ENCODE measurements at places on chromosomes 3 and 15. TPM values are rescaled to one million over a fixed set of nuclear protein-coding genes. Genes with fewer than 3 reads are reported as not detected.
A peak's percentile ranks its signal among the peaks of the same experiment; 100 is the strongest.

Gene GABRR3
- total RNA-seq = not detected

Gene IP6K1
- total RNA-seq = 66.9 TPM

Gene BSN
- total RNA-seq = 0.64 TPM

Gene PML
- 63.1 TPM for total RNA-seq

GRCh38 chr15:67946701-67947100, 106.9 kb upstream of the RNU6-1 start:
- H3K4me3 ChIP-seq = no peak overlapping the region
- H3K4me1 ChIP-seq = peaks cover 40% of the 10 kb centered on the region
- no peaks in the 10 kb centered on the region for H3K27me3 ChIP-seq

GRCh38 chr3:4672725-4673275, 179.7 kb downstream of the ITPR1 start:
- H3K4me3 ChIP-seq = no peak overlapping the region
- H3K27me3 ChIP-seq = no peaks in the 10 kb centered on the region
- peaks cover 17% of the 10 kb centered on the region for H3K36me3 ChIP-seq
- no peaks in the 10 kb centered on the region for H3K4me1 ChIP-seq

GRCh38 chr3:42031808-42032480, 59.2 kb upstream of the TRAK1 start:
- no peak overlapping the region for H3K4me3 ChIP-seq
- H3K4me1 ChIP-seq = peaks cover 51% of the 10 kb centered on the region
- peaks cover 5% of the 10 kb centered on the region for H3K36me3 ChIP-seq
- DNase-seq = no peak
- H3K27me3 ChIP-seq = no peaks in the 10 kb centered on the region

DNA sequence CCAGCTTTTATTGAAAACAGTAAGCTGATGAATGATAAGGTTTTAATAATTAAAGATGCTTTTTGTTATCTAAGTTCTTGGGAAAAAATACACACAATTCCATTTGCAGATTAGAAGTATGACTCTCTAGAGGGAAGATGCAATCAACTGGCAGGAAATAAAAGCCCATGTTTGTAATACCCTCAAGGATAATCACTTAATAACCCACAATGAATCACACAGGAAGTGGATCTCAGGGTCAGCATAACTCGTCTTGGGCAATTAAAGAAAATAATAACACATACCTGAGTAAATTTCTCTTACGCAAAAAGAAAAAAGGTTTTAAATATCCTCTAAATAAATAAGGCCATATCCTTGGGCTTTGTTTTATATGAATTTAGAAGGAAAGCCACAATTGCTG, 9.4 kb upstream of the EID1 start:
- H3K4me3 ChIP-seq = no peak overlapping the region
- DNase-seq = no peak
- H3K36me3 ChIP-seq = no peaks in the 10 kb centered on the region
- no peak overlapping the region for H3K27ac ChIP-seq
- peaks cover 35% of the 10 kb centered on the region for H3K4me1 ChIP-seq

- no peak overlapping the region for H3K4me3 ChIP-seq
- no peak for DNase-seq
- H3K27me3 ChIP-seq = no peaks in the 10 kb centered on the region
Observed at GRCh38 chr15:76533060-76533820, 196.7 kb downstream of the ISL2 start.

DNA sequence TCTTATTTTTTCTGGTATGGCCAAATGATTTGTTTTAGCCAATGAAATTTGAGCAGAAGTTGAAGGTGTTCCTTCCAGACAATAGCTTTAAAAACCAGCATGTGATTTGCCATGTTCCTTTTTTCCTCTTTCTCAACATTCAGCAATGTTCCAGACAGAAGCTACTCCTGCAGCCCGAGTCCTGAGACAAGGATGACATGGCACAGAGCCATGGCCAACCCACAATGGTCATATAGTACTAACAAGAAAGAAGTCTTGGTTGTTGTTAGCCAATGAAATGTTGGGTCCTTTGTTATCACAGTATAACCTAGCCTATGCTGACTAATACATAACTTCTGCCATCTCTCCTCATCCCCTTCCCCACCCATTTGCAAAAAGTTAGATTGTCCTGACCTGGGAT, 211.1 kb upstream of the STT3B start:
- DNase-seq = no peak
- H3K36me3 ChIP-seq = no peaks in the 10 kb centered on the region
- H3K4me3 ChIP-seq = no peak overlapping the region
- no peak overlapping the region for H3K27ac ChIP-seq
- H3K27me3 ChIP-seq = peaks cover 27% of the 10 kb centered on the region
- no peaks in the 10 kb centered on the region for H3K4me1 ChIP-seq

DNA sequence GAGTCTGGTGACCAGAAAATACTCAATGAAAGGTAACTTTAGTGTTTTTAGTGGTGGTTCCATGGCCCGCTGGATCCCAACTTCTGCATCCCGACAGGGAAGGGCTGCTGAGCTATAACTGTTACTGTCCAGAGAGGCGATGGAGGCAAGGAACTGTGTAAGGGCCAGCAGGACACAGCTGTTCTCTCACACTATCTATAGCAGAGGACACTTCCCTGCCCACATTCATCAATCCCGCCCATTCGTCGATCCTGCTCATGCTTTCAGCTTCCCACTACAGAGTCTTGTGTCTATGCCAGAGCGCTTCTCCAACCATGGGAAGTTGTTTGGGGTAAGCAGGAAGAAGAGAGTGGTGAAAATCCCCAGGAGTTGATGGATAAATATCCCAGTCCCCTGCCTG, 8.4 kb downstream of the COLQ start:
- no peak overlapping the region for H3K4me3 ChIP-seq
- no peak overlapping the region for H3K27ac ChIP-seq
- peaks cover 3% of the 10 kb centered on the region for H3K4me1 ChIP-seq
- no peaks in the 10 kb centered on the region for H3K36me3 ChIP-seq
- H3K27me3 ChIP-seq = no peaks in the 10 kb centered on the region

DNA sequence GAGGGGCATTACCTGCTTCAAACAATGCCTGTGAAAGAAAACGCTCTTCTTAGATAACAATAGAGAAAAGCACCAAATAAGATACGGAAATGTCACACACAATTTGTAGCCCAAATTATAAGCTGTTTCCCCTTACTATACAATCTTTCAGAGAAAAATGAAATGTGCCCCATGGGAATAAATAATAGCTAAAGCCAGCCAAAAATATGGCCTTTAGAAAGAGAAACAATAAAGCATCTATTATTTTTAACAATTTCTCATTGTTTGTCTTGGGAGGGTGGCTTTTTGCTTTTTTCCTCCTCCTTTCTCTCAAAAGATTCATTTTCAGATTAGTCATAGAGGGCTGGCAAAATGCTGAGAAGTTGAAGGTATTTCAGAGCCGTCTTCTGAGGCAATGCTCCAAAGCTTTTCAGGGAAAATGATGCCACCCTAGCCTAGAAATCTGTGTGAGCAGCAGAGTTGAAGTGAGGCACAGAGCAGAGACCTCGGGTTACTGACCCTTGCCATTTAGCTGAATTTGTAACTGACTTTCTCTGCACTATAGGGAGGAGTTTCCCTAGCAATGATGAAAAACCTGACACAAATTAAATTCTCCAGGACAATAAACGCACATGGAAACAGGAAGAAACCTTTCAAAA, 86.3 kb upstream of the PRICKLE2 start:
- H3K27me3 ChIP-seq = no peaks in the 10 kb centered on the region
- H3K4me3 ChIP-seq = no peak overlapping the region
- H3K27ac ChIP-seq = peak overlapping the region; percentile 81
- DNase-seq = no peak
- H3K36me3 ChIP-seq = no peaks in the 10 kb centered on the region
- H3K4me1 ChIP-seq = peaks cover 12% of the 10 kb centered on the region

- H3K4me1 ChIP-seq = peaks cover 10% of the 10 kb centered on the region
- no peak overlapping the region for H3K27ac ChIP-seq
- H3K4me3 ChIP-seq = no peak overlapping the region
- peaks cover 2% of the 10 kb centered on the region for H3K36me3 ChIP-seq
- peaks cover 47% of the 10 kb centered on the region for H3K27me3 ChIP-seq
Observed at GRCh38 chr3:133905376-133905775, 9.7 kb upstream of the RAB6B start.

DNA sequence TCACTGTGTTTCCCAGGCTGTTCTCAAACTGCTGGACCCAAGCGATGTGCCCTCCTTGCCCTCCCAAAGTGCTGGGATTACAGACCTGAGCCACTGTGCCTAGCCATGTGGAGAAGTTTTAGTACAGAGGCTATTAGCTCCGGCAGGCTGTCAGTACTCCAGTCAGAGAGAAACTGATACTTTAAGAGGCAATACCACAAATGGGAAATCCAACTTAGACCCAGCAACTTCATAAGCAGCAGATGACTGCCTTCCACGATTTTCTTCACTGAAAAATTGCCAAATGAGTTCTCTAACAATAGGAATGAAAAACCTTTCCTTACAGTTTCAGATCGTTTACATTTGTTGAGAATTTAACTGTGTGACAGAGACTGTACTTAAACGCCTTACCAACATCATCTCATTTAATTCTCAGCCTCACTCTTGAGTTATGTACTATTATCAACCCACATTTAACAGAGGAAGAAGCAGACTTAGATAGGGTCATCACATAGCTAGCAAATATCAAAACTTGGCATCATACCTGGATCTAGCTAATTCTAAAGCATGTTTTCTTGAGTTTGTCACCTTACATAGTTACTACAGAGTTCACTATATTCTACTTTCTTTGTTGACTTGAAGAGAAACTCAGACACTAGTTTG, 127.4 kb downstream of the TCF12 start:
- H3K4me1 ChIP-seq = peaks cover 34% of the 10 kb centered on the region
- H3K36me3 ChIP-seq = no peaks in the 10 kb centered on the region
- no peak overlapping the region for H3K4me3 ChIP-seq
- H3K27ac ChIP-seq = no peak overlapping the region
- H3K27me3 ChIP-seq = no peaks in the 10 kb centered on the region

GRCh38 chr15:76217029-76217881, 94.0 kb downstream of the ETFA start:
- no peak overlapping the region for H3K27ac ChIP-seq
- DNase-seq = no peak
- peaks cover 8% of the 10 kb centered on the region for H3K4me1 ChIP-seq
- H3K27me3 ChIP-seq = no peaks in the 10 kb centered on the region
- no peak overlapping the region for H3K4me3 ChIP-seq
- H3K36me3 ChIP-seq = peaks cover 33% of the 10 kb centered on the region

- H3K4me1 ChIP-seq = no peaks in the 10 kb centered on the region
- DNase-seq = no peak
- H3K4me3 ChIP-seq = no peak overlapping the region
- H3K36me3 ChIP-seq = no peaks in the 10 kb centered on the region
Observed at GRCh38 chr15:62348118-62348517, 183.0 kb upstream of the C2CD4B start.

- H3K4me3 ChIP-seq = no peak overlapping the region
- no peaks in the 10 kb centered on the region for H3K27me3 ChIP-seq
- H3K4me1 ChIP-seq = no peaks in the 10 kb centered on the region
- no peaks in the 10 kb centered on the region for H3K36me3 ChIP-seq
- no peak for DNase-seq
Observed at GRCh38 chr3:77071809-77072208, 31.9 kb downstream of the ROBO2 start.

DNA sequence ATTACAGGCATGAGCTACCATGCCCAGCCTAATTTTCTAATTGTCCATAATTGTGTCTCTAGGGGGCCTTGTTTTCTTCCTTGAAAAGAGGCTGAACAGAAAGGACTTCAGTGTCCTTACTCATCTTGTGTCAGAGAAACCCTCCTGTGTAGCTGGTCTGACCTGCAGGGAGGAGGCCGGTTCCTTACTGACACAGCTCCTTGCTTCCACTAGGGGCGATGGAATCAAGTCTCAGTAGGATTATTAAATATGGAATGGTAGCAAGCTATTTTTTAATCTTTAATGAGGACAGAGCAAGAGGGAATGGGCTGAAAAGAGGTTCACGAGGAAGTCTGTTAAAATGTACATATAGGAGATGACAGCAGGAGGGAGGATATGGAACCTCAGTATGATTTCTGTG, 8.6 kb downstream of the LPCAT4 start:
- DNase-seq = no peak
- no peak overlapping the region for H3K4me3 ChIP-seq
- H3K36me3 ChIP-seq = peaks cover 31% of the 10 kb centered on the region
- H3K27ac ChIP-seq = no peak overlapping the region

DNA sequence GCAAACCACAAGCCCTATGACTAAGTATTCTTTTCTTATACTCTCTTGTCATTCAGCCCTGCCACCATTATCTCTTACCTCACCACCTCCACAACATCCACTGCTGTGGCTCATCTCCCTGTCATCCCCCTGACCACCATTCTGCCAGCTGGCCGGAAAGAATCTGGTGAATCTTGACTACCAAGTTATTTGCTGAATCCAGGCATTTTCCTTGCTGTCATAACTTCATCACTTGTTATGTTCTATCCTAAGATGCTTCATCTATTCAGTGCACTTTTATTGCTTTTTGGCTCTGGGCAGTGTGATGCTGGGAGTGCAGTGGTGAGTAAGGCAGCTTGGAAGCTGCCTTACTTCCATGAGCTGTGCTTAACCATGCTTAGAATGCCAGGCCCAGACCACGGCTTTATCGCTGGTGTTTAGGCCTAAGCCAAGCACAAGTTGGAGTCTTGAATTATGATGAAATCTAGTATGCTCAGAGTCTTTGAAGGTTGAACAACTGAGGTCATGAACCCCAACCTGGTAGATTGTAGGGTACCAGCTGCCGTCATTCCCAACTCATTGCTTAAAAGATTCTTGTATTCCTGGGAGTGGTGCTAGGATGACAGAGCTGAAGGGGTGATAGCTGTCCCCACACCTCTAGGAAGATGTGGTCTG, 27.0 kb upstream of the APH1B start:
- peaks cover 18% of the 10 kb centered on the region for H3K36me3 ChIP-seq
- no peak for DNase-seq
- no peak overlapping the region for H3K4me3 ChIP-seq
- peak overlapping the region; percentile 73 for H3K27ac ChIP-seq
- H3K27me3 ChIP-seq = no peaks in the 10 kb centered on the region

GRCh38 chr3:176690083-176690869, 507.0 kb downstream of the TBL1XR1 start:
- no peak overlapping the region for H3K4me3 ChIP-seq
- no peak for DNase-seq
- no peak overlapping the region for H3K27ac ChIP-seq
- no peaks in the 10 kb centered on the region for H3K27me3 ChIP-seq
- H3K36me3 ChIP-seq = no peaks in the 10 kb centered on the region
- H3K4me1 ChIP-seq = peaks cover 8% of the 10 kb centered on the region

GRCh38 chr3:194494951-194495374, 8.2 kb upstream of the ATP13A3 start:
- DNase-seq = peak; percentile 56
- no peak overlapping the region for H3K27ac ChIP-seq
- H3K4me1 ChIP-seq = peaks cover 32% of the 10 kb centered on the region
- no peaks in the 10 kb centered on the region for H3K27me3 ChIP-seq
- H3K4me3 ChIP-seq = no peak overlapping the region

- no peak overlapping the region for H3K27ac ChIP-seq
- H3K4me3 ChIP-seq = no peak overlapping the region
- H3K4me1 ChIP-seq = peaks cover 10% of the 10 kb centered on the region
- no peak for DNase-seq
- no peaks in the 10 kb centered on the region for H3K36me3 ChIP-seq
Observed at GRCh38 chr3:14523792-14524191, 16.4 kb downstream of the GRIP2 start.

DNA sequence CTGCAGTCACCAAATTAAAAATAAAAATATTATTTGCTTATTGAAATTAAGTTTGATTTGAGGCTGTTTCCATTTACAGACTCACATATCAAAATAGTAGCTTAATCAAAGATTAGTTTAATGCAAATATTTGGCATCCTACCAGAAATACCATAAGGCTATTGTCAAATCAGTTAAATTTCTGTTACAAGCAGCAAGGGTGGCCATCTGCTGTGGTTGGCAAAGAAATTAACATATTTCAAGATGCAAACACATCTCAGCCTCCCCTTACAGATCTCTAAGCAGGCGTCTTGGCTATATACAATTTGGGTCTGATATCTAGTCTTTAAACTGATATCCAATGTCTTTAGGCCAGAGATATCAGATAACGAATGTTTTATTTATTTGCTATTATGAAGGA, 83.2 kb upstream of the NEDD4 start:
- H3K27me3 ChIP-seq = no peaks in the 10 kb centered on the region
- no peak for DNase-seq
- H3K4me3 ChIP-seq = no peak overlapping the region
- H3K4me1 ChIP-seq = peaks cover 4% of the 10 kb centered on the region

All from osteocyte (in vitro differentiated cells).